ENCODE measurements at places on chromosomes 1 and 21.
A peak's percentile ranks its signal among the peaks of the same experiment; 100 is the strongest.

DNA sequence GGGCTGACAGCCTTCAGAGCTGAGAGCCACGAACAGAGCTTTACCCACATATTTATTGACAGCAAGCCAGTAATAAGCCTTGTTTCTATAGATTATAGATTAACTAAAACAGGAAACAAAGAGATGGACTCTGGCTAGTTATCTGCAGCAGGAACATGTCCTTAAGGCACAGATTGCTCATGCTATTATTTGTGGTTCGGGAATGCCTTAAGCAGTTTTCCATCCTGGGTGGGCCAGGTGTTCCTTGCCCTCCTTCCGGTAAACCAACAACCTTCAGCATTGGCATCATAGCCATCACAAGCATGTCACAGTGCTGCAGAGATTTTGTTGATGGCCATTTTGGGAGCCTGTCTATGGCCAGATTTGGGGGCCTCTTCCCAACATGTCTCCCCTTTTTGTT lies 96.8 kb downstream of the POU2F1 start:
- DNase-seq: no peak

GRCh38 chr1:1435106-1435903 lies at the start of gene VWA1:
Gene VWA1 (plus strand): TSS chr1:1435690. CDS start chr1:1435749, 59 bp downstream.
- DNase-seq: peak; percentile 83

DNA sequence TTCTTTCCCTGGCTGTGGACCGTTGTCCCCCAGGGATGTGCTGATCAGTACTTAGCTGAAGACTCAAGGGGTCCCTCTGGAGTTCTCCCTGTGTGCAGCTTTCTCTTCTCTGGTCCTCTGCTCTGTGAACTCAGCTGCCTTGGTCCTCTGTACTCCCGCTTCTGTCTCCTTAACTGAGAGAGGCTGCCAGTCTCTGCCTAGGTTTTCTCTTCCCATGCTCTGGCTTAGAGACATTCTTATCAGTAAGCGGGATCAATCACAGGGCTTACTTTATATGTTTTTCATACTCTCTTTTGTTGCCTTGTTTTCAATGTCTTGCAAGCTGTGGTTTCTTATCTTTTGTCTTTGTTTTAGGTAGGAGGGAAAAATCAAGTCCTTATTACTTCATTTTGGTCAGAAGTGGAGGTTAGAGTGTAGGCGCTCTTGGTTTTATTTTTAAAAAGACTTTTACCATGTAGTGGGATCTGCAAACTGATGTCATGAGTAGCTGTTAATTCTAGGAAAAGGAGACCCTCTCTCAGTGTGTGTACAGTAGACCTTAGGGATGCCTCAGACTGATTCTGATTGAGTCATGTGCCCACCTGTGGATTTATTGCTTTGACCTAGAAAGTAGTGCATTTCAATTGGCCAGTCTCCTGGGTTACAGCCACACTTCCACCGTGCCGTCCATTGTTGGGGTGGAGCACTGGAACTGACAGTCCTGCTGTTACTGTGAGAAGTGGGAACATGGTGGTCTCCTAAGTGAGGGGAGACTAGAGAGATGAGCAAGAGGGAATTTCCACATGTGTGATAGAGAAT lies 46.6 kb downstream of the TTC3 start:
- no peak for DNase-seq

GRCh38 chr1:113691184-113691583 lies 68.1 kb downstream of the PHTF1 start:
- no peak for DNase-seq

DNA sequence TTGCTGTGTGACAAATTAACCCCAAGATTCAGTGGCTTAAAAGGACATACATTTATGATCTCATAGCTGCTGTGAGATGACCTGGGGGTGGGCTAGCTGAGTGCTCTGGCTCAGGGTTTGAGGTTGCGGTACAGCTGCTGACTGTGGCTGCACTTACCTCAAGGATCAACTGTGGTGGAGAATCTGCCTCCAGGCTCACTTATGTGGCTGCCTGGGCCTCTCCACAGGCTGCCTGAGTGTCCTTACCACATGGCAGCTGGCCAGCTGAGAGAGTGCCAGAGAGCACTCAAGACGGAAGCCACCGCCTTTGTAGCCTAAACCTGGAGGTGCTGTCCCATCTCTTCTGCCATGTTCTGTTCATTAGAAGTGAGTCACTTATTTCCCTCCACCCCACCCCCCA lies 5.7 kb downstream of the LRRC71 start:
- peak; percentile 47 for DNase-seq

DNA sequence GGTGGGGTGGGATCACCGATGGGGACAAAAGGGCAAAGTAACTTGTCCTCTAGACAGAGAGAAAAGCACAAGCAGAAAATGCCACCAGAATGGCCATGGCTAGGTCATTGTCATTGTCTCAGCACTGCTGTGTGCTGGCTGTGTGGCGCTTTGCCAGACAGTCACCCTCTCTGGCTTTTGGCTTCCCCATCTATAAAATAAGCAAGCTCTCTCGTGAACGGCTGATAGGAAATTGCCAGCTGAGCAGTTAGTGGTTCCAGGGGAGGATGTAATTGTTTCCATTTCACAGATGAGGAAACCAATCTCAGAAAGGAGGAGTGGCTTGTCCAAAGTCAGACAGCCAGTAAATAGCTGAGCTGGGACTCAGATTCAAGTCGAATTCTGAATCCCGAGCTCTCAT lies 32.5 kb downstream of the PADI2 start:
- no peak for DNase-seq

DNA sequence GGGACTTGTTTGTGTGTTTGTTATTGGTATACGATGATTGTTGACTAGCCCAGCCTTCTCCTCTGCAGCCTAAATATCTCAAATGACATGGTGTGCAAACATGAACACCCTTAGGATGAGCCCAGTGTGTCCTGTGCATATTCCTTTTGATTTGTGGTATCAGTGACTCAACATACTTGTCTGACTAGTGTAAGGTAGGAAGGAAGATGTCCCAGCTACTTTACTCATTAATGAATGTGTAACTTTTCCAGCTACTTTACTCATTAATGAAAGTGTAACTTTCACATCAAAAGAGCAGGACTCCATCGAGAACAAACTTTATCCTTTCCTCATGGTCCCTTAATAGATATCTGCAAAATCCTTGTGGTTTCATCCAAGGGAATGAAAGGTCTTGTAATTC lies 2.7 kb upstream of the ZNF692 start:
- DNase-seq: no peak

- no peak for DNase-seq
Observed at GRCh38 chr1:180947499-180947885, 34.8 kb downstream of the KIAA1614 start.

DNA sequence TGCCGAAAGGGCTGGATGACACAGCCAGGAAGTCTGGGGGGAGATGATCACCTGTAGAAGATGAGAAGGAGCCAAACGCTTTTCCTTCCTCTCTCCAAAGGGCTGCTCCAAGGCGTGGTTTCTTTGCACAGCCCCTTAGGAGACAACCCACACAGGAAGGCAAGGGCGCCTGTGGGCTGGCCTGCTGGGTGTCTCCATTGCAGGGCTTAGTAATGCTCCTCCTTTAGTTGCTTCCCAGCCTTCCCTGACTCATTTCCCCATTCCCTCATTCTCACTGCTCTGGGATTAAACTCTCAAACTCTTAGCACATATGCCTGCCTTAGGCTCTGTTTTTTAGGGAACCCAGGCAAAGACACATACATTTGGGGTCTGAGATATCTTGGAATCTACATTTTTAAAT lies 1.7 kb upstream of the CLCA1 start:
- no peak for DNase-seq

Data from pancreas (tissue), 10 donors.